ENCODE measurements at places on chromosomes 1 and 21.

- DNase-seq, result no peak
These were observed 58.0 kb downstream of the MEGF6 start for GRCh38 chr1:3553166-3553939.

GRCh38 chr1:157195521-157196244 lies 57.5 kb upstream of the ETV3 start:
- DNase-seq, result no peak

- peak; percentile 51 for DNase-seq
These were observed 728.6 kb downstream of the PTPRU start for GRCh38 chr1:29964718-29965533.

- DNase-seq, result no peak
These were observed 7.3 kb downstream of the EDEM3 start for GRCh38 chr1:184747089-184747955.

- DNase-seq, result no peak
These were observed 58.4 kb downstream of the FHAD1 start for GRCh38 chr1:15305468-15305770.

DNA sequence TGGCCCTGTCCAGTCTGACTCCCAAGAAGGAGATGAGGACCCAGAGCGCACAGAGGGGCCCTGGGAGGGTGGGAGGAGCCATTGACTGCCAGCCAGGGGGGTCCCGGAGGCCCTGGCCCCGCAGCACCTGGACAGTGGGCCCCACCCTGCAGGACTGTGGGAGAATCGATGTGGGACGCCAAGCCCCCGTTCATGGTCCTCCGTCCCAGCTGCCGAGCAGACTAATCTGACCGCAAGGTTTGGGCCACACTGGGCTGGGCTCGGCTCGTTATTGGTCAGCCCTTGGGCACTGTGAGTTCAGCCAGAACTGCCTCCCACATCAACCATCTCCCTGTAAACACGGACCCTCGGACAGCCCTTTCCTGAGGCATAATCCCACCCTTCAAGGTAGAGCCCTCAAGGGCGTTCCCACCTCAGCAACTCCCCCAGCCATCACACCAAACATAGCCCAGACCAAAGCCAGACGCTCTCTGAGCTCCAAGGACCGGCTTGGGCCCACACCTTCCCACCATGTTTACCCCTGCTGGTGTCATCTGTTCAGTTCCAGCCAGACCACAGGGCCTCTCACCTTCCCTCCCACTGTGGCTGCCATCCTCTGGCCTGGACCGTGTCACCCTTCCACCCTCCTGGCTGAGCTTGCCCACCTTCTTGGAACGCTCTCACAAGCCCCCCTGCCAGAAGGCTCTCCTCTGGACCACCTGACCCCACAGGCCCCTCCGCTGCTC lies 16.2 kb upstream of the POFUT2 start:
- DNase-seq, result no peak

GRCh38 chr1:229159668-229160544 lies 111.0 kb upstream of the RAB4A start:
- DNase-seq, result peak; percentile 27

DNA sequence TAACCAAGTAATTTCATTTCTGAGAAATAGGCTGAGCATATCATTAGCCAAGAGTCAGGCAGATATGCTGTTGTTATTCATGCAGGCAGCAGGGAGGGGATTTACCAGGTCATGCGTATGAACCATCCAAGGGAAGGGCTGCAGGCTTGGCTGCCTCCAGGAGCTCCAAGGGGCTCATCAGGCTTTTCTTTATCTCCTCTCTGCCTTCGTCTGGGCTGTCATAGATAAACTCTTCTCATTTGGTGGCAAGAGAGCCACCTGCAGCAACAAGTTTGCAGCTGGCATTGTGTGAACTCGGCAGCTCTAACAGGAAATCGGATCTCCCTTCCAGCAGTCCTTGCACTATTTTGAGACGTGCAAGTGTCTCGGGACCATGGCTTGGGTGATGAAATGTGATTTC lies 7.5 kb downstream of the CCDC27 start:
- no peak for DNase-seq

GRCh38 chr1:32349211-32349708 lies 13.0 kb downstream of the FAM229A start:
- no peak for DNase-seq

DNA sequence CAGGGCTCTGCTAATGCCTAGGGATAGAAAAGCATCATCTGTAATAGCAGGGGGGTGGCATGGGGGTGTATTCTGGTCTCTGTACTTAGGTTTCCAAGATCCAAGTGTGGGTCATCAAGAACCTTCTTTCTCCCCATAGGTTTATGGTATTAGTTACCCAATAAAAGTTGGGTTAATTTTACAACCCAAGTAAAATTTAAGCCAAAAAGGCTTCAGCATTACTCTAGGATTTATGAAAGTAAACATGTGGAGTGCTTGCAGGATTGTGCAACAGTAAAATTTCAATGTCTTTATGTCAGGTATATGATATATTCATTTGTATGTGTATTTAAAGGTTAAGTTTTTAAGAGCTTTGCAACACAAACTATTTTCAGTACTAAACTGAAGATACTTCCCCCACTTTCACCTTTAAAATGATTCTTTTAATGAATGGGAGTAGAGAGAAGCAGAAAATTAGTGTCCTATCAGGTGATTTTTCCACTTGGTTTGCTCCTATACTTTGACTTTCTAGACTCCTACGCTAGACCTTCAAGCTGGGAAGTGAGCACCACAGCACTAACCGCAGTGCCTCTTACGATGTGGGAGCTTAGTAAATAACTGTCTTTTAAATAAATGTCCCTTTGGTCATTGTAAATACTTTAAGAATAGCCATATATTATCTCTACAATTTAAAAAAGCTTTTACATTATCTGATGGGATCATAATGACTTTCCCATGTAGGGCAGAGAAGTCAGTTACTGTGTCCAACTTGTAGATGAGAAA lies 67.8 kb upstream of the UBE2U start:
- DNase-seq, result no peak
